ENCODE measurements at places on chromosomes 12 and 14.

DNA sequence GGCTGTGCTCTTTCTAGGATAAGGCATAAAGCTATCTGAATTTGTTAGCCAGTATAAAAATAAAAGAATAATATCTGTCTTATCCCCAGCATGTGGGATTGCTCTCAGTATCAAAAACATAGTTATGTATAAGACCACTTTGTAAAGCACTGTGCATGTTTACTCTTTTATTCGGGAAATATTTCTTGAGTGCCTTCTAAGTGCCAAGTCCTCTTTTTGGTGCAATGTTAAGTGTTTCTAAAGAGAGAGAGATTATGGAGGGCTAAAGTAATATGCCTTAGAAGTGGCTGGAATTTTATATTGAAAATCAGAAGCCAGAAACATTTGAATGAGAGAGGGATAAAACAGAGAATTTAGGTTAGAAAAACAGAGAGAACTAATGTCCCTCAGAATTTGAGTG is 212.0 kb downstream of the ALG10B start:
- no peak for DNase-seq

GRCh38 chr12:23906329-23906728 is 43.1 kb downstream of the SOX5 start:
- DNase-seq = peak; percentile 26

DNA sequence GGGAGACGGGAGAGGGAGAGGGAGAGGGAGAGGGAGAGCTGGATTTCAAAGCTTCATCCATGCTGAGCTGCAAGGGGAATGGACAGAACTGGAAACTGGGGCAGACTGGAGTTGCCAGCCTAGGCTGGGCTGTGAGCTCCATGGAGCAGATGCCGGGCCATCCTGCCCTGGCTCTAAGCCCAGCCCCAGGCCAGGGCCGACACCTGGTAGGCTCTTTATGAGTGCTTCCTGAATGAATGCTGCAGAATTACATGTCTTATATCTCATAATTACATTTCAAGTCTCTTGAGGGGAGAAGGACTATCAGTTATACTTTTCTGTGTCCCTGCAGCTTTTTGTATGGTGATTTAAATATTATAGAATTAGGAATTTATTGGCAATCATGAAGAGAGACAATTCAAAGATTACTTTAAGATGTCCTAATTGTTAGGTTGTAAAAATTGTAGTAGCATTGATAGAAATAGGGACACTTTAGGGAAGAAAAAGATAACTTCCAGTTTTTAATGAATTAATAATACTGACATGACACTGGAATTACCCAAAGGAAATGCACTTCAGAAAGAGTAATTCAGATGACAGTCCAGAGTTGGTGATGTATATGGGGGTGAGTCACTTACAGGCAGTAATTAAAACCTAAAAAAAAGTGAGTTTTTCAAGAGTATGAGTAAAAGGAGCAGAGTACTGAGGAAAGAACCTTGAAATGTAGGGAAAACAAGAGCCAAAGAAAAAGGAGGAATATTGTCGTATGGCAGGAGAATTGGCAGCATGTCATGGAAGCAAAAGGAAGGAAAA is 29.0 kb downstream of the SCYL2 start:
- peak; percentile 85 for DNase-seq

DNA sequence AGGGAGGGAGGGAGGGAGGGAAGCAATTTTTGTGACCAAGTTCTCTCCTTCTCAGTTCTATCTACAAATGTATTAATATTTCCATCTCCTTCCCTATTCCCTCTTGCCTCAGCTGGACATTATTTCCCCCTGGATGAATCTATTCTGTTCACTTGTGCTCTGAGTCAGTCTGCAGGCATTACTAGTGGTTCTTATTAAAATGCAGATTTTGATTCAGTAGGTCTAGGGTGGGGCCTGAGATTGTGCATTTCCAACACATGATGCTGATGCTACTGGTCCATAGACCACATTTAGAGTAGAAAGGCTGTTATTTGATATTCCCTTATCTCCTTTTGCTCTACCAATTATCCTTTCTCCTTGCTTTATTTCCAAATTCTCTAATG is 40.1 kb upstream of the YAF2 start:
- no peak for DNase-seq

GRCh38 chr12:54010972-54011664 is 2.3 kb downstream of the HOXC8 start:
- no peak for DNase-seq

DNA sequence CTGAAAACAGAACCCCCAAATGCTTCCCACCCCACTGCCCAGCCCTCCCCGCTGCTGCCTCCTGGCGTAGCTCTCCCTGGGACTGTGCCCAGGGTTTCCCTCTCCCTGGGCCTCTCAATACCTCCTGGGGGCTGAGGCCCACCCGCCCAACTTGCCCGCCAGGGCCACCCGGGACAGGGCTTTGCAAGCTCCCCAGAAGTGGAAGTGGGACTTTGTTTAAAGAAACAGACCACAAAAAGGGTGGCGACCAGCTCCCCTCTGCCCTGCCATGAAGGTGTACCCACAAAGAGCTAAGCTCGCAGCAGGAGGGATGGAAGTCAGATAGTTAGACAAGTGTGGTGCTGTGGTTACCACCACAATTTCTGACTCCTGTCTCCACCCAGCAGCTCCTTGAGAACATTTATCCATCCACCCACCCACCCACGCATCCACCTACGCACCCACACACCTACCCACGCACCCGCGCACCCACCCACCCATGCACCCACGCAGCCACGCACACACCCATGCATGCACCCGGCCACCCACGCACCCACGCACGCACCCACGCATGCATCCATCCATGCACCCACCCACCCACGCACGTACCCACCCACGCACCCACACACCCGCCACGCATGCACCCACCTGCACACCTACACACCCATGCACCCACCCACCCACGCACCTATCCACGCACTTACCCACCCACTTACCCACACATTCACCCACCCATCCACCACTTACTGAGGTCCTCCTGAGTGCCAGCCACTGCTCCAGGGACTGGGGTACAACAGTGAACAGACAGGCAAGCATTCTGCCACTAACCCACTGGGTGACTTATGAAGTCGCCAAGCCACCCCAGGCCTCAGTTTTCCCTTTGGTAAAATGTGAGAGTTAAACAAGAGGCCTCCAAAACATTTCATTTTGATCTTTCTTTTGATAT is 127.3 kb downstream of the SCARB1 start:
- DNase-seq = no peak

DNA sequence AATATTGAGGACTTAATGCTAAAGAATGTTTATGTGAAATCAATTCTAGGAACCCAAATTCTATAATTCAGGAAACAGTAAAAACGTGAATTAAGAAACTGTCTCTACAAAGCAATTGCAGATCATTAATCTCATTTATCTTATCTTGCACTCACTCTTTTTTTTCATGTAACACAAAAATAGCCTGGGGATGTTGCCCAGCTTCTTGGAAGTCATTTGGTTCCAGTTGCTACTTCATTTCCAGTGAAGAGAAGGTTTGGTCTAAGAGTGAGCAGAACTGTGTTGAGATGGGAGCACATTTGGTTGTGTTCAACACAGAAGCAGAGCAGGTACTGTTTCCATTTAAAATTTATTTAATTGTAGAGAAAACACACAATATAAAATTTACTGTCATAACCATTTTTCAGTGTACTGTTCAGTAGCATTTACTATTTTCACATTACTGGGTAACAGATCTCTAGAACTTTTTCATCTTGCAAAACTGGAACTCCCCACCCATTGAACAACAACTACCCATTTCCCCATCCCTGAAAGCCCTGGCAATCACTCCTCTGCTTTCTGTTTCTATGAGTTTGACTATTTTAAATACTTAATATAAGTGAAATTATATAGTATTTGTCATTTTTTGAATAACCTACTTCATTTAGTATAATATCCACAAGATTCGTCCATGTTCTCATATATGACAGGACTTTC is 9.7 kb downstream of the CLEC6A start:
- DNase-seq = no peak

DNA sequence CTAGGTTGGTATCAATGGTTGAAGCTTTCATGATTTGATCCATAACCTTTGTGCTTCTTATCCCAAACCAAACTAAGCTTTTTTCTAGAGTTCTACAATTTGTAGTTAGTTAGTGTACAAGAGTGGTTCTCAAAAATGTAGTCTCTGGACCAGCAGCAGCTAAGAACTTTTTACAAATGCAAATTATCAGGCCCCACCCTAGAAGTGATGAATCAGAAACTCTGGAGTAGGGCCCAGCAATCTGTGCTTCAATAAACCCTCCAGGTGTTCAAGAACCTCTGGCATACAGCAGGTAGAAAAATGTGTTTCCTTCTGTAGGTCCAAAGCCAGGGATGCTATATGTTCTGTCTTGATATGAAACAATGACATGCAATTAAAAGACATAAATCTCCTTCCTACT is 26.1 kb upstream of the ACTR6 start:
- DNase-seq = no peak

- peak; percentile 9 for DNase-seq
Measured at GRCh38 chr14:105248368-105249181, at the start of gene BTBD6. TSS of gene BTBD6 (plus strand) at chr14:105248533. CDS start at chr14:105248712, 179 bp downstream.

- no peak for DNase-seq
Measured at GRCh38 chr14:26594756-26595545, 2.9 kb downstream of the NOVA1 start.

- DNase-seq = no peak
Measured at GRCh38 chr12:114664651-114665320, 19.2 kb downstream of the TBX3 start.

DNA sequence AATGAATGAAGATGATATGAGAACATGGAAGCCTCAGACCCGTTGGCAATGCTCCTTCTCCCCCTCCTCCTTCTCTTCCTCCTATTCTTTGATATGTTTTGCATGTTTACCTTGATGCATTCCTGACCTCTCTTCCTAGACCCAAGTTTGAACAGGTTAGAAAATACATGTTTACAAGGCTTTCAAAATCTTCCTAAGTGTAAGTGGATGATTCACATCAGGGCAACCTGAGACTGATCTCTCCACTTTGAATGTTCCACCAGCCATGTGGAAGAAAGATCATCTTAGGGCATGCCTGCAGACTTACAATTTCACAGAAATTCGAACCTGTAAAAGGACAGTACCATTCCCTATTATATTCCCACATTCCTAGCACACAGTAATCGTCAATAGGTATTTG is 18.0 kb upstream of the LDHB start:
- DNase-seq = no peak

DNA sequence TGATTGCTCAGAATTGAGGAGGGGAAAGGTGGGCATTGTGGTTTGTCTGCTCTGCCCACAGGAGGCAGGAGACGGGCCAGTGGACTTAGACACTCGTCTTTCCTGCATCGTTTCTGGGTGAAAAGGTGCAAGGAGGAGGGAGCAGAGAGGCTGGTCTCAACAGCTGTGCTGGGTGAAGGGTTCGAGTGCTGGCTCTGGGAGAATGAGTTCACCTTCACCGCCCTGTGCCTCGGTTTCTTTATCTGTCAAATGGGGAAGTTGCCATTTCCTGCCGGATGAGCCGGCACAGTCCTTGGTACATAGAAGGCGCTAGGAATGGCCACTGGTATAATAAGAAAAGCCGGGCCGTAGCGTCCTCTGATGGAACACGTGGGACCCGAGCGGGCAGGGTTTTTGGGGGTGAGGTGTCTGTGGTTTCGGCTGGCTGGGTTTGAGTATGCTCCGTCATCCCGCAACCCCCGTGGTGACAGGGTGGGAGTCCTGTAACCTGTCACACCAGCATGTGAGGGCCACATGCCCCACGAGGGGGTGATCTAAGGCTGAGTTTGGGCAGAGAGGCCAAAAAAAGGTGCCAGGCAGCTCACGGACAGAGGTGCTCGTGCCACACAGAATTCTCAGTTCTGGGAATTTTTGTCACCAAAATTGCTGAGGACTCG is 7.3 kb downstream of the BCL7A start:
- no peak for DNase-seq

- no peak for DNase-seq
Measured at GRCh38 chr14:77000340-77001270, 27.9 kb downstream of the IRF2BPL start.

GRCh38 chr12:28958553-28959195 is 190.4 kb upstream of the FAR2 start:
- no peak for DNase-seq

GRCh38 chr12:43235721-43236120 is 316.3 kb downstream of the ADAMTS20 start:
- DNase-seq = no peak

DNA sequence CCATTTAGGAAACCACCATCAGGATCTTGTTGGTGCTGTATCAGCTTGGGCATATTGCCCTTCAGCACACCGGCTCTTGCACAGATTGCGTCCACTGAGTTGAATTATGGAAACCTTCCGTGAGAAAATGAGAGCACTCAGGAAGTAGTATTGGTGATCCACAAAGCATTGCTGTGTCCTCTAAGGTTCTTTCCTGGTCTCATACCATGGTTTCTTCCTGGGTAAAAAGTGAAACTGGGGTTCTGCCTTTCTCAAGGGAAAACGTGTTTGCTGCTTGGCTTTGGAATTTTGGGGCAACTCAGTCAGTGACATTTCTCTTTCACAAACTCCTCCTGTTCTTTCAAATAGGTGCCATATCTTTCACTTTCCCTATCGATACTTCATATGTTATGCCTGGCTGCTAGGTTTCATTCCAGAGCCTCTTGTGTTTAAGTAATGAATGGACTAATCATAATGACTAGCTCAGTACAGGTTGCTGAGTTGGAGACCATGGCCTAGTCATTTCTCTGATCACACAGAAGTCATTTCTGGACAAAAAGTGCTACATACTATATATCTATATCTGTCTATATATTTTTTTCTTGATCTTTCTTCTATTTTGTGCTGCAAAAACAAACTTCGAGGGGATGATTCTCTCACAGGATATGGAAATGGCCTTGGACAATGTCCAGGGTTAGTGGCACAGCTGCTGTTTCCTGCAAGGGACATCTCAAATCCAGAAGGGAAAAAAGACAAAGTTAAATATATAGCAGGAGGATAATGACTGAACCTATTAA is 423.4 kb downstream of the ZFP36L1 start:
- no peak for DNase-seq

GRCh38 chr12:11812586-11813437 is 163.3 kb downstream of the ETV6 start:
- DNase-seq = peak; percentile 68

GRCh38 chr12:131892711-131893604 is 1.5 kb upstream of the ULK1 start:
- no peak for DNase-seq

- no peak for DNase-seq
Measured at GRCh38 chr14:101736585-101736984, 24.9 kb upstream of the PPP2R5C start.

- DNase-seq = no peak
Measured at GRCh38 chr14:55180434-55180833, 11.0 kb downstream of the DLGAP5 start.

- no peak for DNase-seq
Measured at GRCh38 chr14:91012045-91012444, 48.4 kb downstream of the RPS6KA5 start.

DNA sequence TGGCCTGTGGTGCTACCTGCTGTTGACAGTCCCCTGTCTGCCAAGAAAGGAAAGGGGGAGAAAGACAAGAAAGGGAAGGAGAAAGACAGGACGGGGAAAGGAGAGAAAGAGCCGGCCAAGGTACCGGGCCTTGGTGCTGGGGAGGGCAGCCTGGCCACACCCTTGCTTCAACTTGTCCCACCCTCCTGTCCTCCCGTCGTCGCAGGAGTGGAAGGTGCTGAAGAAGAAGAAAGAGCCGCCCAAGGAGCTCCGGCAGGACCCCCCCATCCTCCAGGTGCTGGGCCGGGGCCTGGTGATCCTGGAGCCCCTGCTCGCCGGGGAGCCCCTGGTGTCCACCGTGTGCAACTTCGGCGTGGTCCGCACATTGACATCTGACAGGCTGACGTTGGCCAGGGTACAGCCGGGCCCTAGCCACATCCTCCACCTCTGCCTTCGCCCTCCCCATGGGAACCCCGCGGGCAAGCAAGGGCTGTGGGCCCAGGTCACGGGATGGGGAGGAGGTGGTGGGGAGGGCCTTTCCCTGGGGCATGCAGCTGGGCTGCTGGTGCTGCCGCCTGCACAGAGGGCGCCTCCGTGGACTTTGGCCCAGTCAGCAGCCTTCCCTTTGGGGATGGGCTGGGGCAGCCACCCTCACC is 2.9 kb upstream of the B3GNT4 start:
- DNase-seq = no peak

Data from C1 segment of cervical spinal cord (tissue), 14 donors.